ENCODE measurements at places on chromosomes 7 and 10.

DNA sequence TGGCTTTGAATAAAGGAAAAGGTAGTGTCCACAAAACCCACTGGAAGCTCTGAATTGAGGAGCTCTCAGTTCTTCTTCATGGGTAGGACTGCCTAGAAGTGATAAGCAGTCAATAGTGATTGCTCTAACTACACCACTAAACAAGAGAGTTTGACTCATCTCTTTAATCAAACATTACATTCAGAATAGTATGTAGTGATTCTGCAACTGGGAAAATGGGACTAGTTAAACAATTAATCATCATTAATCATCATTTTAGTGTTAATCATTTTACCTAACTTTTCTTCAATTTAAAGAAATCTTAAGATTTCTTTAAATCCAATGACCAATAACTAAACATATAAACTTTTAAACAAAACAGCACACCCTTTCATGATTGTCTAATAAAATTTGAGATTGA lies 484.0 kb upstream of the FZD8 start:
- DNase-seq, result no peak

GRCh38 chr7:71329030-71329660 lies 197.2 kb downstream of the GALNT17 start:
- DNase-seq, result no peak

DNA sequence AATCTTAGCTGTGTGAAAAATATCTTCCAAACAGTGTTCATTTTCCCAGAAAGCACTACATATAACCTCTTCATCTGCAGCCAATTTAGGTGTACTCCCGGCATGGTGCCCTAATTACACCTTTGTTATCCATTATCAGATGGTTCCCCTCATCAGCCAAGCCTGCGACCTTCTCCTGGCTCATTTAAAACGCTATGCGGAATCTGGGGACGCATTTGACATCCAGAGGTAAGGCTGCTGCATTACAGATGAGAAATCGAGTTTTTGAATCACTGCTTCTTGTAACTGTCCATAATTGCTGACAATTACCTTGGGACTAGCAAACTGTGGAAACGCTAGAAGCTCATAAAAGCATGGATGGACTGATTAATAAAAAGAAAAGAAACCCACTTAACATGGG lies 109.5 kb downstream of the PARP12 start:
- DNase-seq, result no peak

GRCh38 chr10:101061624-101062231 lies at the start of gene KAZALD1:
TSS of gene KAZALD1 (plus strand) at chr10:101061989. CDS start at chr10:101062593, 604 bp downstream.
- no peak for DNase-seq

DNA sequence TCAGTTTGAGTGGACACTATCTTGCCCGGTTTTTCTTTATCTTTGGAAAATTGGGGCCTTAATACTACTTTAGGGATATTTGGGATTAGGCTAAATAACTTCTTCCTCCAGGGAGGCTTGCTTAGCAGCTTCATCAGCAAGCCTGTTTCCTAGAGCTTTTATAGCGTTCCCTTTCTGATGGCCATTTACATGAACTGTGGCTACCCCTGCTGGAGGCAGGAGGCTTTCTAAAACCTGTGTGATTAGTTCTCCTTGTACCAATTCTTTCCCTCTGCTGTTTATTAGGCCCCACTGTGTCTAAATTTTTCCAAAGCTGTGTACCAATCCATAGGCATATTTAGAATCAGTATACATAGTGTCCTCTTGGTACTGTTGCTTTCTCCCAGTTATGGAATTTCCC lies 61.7 kb upstream of the CNTNAP2 start:
- DNase-seq, result no peak

DNA sequence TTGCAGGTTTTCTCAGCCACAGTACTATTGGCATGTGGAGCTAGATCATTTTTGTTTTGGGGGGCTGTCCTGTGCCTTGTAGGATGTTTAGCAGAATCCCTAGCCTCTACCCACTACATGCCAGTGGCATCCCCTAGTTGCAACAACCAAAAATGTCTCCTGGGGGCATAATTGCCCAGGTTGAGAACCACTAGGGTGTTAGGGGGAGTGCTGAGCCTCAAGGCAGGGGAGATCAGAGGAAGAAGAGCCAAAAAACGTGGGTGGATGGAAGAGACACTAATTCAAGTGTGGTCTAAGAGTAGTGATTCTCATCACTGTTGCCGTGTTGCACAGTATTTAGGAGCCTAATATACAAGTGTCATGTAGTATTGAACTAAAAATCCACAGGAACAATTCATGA lies 31.7 kb upstream of the CCNY start:
- DNase-seq, result no peak

DNA sequence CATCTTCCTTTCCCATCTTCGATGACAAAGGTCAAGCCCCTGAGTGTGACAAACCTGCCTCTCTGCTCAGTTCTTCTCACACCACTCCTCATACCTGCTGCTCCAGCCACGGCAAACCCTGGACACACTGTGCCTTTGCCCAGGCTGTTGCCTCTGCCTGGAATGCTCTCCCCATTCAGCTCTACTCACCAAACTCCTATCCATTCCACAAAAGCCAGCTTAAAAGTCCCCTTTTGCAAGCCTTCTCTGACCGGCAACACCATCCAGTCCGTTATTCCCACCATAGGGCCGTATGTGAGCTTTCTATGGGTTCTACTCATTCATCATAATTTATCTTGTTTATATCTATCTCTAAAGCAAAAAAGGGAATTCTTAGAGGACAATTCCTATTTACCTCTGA lies 15.2 kb downstream of the GFRA1 start:
- DNase-seq, result no peak

- no peak for DNase-seq
These were observed 2.4 kb upstream of the DENND10 start for GRCh38 chr10:119101366-119102098.

- DNase-seq, result no peak
These were observed 303.1 kb downstream of the ARHGAP12 start for GRCh38 chr10:31625566-31625965.

DNA sequence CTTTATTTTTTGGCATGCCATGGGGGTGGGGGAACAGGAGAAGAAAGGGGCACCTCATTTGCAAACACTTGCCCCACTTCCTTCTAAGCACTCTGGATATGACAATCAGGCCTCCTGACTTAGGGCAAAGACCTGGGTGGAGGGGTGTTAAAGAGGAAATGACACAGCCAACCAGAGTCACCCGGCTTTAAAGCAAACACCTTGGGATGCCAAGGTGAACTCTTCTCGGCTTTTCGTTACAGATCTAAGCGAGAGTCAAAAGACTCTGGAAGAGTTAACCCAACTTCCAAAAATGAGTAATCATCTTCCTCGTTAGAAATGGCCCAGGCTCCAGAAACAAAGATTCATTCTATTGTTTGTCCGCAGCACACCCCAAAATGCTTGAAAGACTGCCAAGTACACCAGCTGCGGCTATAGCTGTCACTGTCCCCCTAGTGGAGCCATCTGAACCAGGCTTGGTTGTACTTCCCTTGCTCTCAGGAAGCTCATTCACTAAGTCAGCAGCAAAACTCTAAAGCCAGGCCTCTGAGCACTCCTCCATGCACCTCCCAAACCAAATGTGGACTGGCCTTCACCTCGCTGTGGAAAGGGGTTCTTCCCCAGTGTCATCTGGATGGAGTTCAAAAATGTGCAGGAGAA lies 24.8 kb downstream of the FAM53B start:
- DNase-seq, result no peak

DNA sequence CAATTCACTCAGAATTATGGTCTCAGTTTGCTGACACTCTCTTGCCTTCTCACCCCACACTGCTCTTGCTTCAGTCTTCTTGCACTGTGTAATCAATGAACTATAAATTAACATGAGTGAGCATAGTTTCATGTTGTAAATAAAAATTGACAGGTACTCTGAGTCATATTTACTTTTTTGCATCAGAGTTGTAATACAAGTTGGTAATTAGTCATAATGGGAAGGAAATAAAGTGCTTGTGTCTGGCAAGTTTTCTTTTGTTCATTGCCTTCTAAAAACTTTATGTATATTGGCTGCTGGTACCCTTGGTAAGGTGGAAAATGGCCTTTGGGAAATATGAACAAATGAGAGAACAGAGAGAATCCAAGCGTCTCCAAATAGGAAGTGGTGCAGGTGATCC lies 169.3 kb upstream of the MAGI2 start:
- no peak for DNase-seq

DNA sequence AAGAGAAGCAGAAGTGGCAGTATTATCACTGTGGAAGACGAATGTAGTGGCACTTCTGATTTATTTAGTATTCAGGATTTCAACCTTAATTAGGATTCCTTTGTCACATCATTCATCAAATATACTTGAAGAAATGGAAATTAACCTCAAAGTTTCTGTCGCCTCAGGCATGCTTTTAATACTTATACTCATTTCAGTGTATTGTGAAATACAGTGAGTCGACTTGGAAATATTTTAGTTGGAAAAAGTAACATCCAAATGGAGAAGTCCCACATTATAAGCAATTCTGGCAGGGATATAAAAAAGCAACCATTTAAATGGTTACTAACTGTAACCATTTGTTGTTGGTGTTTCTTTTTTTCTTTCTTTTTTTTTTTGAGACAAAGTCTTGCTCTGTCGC lies 648.8 kb downstream of the ARL4A start:
- peak; percentile 10 for DNase-seq

DNA sequence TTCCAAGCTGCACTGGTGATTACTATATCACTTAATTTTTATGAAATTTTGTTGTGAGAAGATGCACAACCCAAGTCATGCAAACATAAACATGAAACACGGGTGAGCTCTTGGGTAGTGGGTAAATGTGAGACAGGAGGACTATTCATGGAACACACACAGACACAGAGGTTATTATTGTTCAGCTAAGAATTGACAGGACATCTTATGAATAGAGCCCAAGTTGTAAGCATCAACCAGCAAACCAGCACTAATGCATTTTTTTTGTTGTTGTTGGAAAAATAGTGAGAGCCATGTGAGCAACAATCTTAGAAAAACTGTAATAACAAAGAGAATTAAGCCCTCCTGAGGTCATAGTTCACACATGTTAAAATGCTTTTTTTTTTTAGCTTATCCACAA lies 1179.7 kb downstream of the GATA3 start:
- DNase-seq, result no peak

GRCh38 chr7:44893710-44894234 lies 8.4 kb upstream of the PURB start:
- DNase-seq, result no peak

DNA sequence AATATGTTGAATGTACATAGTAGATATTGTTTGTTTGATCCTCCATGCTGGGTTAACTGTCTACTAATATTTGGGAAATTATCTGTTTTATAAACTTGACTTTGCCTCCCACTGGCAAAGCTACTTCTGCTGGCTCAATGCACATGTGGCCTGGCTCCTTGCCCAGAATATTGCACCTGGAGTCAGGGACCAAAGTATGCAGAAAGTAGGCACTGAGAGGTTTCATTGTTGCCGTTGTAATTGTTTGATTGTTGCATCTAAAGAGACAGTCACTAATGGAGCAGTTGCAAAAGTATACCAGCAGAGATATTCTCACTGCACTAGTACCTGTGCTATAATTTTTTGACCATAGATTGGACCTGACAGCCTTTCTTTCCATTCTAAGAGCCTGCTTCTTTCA lies 137.8 kb upstream of the CNTNAP2 start:
- no peak for DNase-seq

- DNase-seq, result no peak
These were observed 3.3 kb downstream of the ZNF33B start for GRCh38 chr10:42635098-42635497.

- no peak for DNase-seq
These were observed 306.3 kb downstream of the FZD1 start for GRCh38 chr7:91570560-91570959.

DNA sequence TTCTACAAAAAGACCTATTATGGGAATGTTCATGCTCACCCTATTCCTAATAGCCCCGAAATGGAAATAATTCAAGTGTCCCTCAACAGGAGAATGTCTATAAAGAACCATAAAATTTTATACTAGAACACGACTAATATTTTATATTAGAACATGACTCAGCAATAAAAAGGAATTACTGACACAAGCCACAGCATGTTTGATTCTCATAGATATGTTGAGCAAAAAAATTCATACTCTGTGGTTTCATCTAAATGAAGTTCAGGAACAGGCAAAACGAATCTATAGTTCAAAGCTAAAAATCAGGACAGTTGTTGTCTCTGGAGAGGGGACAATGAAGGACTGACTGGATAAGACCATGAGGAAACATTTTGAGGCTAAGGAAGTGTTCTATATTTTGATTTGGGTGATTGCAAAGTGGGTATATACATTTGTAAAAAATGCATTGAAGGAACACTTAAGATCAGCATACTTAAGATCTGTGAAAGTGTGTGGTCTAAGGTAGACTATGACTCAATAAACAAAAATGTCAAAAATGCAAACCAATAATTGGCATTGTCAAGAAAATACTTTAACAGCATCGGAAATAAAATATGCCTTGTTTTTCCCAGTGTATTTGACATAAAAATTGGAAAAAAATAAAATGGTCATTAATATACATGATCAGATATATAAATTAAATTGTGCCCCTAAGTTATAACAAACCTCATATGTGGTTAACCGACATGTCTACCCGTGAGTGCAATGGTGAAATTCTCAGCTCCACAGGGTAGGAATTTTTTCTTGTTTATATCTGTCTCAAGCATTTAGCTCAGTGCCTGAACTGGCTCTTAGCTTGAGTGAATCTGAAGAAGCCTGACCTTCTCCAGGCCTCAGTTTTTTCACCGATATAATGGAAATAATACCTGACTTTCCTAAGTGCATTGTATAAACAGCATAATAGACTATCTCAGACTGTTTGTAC lies 124.9 kb upstream of the CTTNBP2 start:
- peak; percentile 7 for DNase-seq

- no peak for DNase-seq
These were observed 128.7 kb downstream of the INSYN2A start for GRCh38 chr10:127067542-127068194.

GRCh38 chr7:159147687-159148086 lies 3.0 kb upstream of the VIPR2 start:
- DNase-seq, result no peak

DNA sequence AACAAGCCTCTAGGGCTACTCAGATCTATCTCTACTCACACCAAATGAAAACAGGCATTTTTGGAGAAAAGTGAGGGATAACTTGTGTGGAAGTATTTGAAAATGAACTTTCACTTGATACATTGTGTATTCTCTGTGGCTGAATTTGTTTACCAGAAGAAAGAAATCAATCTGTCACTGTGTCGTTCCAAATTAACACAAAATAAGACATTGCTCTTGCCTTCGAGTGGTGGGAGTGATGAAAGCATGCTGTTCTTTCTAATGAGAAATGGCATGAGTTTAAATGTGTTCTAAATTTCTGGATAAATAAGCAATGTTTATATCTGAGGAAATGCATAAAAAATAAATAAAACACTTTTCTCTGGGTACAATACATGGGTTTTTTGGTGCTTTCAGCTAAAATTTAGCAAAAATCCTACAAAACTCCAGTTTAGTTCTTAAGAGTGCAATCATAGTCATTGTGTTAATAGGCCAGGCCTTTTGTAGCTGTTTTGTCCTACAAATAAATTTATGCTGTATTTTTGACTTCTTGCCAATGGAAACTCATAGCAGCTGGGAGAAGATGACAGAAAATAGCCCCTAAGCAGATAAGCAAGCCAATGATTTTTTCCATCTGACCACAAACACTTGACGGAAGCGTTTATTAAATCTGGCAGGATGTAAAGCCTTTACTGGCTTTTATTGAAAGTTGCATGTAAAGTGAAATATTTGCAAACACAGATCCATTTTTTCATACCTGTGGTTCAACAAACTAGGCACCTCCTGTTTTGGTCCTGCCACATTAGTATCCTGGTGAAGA lies 1064.1 kb upstream of the GHITM start:
- peak; percentile 62 for DNase-seq
